ENCODE measurements at places on chromosomes 11 and 22.

DNA sequence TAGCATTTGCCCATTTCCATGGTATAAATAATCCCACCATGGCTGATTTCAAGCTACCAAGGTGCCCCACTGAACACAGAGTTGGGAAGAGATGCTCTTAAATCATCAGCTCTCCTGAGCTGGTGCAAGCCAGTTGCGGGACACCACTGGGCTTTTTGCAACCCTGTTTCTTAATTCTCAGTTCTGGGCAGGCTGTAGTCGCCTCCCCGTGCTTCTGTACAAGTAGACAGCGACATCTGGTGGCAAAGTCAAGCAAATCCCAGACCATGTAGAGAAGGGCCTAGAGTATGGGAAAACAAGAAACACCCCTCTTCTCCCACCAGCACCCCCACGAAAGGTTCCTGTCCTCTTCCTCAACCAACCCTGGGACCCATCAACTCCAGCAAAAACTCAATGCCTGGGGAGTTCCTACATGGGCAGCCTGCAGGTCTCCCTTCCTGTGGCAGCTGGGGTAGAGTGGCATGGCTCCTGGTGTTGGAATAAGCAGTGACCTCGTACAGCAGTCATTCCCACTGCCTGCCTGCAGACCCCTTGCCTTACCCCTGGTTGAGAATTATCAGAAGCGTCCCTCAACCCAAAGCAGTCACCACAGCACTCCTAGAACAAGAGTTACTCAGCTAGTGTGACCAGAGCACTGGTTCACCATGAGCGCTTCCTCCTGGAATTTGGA lies 68.4 kb downstream of the IGLL5 start:
- DNase-seq, result peak; percentile 20

- no peak for DNase-seq
Measured at GRCh38 chr11:88475991-88476418, 138.5 kb upstream of the CTSC start.

GRCh38 chr22:16829985-16830384 lies 4.8 kb upstream of the XKR3 start:
- no peak for DNase-seq

DNA sequence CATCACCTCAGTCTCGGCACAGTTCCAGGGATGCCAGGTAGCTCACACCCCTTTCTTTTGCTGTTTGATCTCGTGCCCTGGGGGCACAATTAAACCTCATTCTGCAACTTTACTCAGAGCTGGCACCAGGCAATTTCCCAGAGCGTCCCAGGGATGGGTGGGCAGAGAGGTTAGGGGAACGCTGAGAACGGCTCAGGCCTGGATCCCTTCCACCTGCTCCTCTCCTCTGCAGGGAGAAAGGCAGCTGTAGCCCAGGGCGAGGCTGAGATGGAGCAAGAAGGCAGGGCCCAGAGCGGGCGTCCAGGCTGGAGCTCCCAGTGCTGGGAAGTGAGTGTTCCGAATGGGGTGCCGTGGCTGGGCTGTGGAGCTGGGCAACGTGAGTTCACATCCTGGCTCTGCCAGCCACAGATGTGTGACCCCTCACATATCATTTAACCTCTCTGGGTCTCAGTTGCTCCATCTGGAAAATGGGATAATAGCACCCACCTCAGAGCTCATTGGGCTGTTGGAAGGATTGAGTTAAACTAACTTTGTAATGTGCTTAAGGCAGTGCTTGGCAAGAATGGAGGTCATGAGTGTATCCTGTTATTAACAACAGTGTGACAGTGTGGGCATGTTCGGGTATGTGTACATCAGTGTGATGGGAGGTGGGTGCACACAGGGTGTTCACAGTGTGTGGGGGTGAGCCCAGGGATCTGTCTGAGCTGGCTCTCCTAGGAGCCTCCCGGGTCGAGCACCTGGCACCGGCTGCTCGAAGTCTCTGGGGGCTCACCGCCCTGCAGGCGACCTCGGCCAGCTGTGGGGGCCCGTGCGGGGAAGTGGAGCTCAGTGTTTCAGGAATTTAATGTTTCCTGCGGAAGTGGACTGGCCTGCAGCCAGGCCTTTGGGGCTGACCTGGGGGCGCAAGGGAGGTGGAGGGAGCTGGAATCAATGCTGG lies 15.5 kb downstream of the OTUB1 start:
- no peak for DNase-seq

DNA sequence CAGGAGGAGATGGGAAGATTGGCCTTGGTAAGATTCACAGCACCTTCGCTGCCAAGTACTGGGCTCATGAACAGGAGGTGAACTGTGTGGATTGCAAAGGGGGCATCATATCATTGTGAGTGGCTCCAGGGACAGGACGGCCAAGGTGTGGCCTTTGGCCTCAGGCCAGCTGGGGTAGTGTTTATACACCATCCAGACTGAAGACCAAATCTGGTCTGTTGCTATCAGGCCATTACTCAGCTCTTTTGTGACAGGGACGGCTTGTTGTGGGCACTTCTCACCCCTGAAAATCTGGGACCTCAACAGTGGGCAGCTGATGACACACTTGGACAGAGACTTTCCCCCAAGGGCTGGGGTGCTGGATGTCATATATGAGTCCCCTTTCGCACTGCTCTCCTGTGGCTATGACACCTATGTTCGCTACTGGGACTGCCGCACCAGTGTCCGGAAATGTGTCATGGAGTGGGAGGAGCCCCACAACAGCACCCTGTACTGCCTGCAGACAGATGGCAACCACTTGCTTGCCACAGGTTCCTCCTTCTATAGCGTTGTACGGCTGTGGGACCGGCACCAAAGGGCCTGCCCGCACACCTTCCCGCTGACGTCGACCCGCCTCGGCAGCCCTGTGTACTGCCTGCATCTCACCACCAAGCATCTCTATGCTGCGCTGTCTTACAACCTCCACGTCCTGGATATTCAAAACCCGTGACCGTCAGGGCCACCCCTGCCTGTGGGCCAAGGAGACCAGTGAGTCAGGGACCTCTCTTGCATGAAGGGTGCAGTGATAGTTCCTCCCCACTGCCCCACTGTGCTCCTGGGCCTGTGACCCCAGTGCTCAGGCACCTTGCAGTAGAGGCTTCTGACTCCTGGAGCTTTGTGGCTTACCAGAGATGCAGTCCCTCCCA lies 83.6 kb downstream of the BCR start:
- no peak for DNase-seq

- no peak for DNase-seq
Measured at GRCh38 chr11:73387594-73388264, 11.5 kb downstream of the RELT start.

DNA sequence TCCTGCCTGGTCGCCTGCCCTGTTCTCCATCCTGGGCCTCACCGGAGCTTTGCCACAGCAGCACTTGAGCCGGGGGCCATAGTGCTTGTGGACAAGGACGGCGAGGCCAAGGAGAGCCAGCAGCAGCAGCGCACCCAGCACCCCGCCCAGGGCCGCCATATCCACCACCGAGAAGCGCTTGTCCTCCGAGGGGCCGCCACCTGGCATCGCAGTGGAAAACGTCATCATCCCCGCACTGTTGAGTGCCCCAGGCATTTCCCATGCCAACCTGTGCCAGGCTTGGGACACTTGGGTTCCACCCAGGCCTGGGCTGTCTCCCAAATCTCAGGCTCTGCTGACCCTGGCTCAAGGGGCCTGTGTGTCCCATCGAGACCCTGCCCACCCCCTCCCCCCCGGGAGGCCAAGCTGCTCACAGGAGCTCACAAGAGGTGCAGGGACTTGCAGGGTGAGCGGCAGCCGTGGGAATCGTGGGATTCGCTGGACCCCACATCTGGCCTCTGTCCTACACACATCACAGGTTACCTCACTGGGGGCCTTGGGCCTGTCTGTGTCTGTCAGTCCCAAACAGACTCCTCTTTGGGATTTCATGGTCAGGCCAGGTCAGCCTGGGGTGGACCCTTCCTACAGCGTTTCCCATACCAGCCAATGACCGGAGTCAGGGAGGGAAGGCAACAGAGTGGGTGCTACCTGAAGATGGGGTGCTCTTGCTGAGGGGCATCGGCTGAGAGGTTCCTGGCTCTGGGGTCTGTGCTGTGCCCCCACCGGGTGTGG lies 2.3 kb upstream of the IRF7 start:
- DNase-seq, result no peak

DNA sequence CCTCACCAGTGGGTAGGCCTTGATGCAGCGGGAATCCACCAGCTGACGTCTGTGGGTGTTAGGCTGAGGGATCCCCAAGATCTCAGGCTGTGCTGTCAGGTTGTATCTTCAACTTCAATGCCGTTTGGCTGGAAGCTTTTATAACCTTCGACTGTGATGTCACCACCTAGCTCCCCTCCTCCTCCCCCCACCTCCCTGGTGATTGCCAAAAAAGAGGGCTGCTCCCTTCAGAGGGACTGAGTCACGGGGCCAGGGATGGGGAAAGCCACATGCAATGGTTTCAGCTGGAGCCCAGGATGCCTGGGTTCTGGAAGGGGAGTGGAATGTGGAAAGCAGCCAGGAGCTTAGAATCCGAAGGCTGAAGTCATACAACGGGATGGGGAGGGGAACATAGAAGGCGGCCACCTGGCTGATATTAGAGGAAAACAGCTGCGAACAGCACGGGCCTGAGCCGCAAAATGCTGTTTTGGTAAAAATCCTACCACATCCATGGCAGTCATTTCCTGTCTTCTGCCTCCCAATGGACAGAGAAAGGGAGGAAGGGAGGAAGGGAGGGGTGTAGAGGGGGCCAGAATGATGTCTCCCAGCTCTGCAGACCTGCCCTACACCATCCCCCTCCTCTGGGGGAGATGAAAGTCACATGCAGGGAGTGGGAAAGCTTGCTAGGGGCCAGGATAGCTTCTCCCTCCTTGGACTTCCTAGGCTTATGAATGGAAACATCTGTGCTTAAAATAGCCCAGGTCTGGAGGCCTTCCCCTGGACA lies at the start of gene LRRN4CL:
LRRN4CL (minus strand) TSS at position 110 of the 763 bp plus-strand sequence. CDS start 1,022 bp downstream, outside the sequence.
- no peak for DNase-seq

- DNase-seq, result no peak
Measured at GRCh38 chr22:44026066-44026629, 2.0 kb downstream of the PARVB start.

GRCh38 chr22:44046485-44047141 lies 22.5 kb downstream of the PARVB start:
- no peak for DNase-seq

DNA sequence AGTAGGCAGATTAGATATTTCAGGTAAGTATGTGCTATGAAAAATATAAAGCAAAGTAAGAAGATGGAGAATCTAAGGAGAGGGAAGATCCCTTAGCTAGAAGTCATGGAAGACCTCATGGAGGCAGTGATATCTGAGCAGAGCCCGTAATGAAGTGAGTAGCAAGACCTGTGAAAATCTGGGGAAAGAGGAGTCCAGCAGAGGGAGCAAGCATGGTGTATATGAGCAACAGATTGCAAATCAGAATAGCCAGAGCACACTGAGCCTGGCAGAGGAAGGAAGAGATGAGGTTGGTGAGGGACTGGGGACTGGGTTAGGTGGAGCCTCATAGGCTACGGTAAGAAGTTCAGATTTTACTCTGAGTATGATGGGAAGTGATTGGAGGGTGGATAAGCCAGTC lies 9.4 kb downstream of the LHFPL7 start:
- DNase-seq, result no peak

DNA sequence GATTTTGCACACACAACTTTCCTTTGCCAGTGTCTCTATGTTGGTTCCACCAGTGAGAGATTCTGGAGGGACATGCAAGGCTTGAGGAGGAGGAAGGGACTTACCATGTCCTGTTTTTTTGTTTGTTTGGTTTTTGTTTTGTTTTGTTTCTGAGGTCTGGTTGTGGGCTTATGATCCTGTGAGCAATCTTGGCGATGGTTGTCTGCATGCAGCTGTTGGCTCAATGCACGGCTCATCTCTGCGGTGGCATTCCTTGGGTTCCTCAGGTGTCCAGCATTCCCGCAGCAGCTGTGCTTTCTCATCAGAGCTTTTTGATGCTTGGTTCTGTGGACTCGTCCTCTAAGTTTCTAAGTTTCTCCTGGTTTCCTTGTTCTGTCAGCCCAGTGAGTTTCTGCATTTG lies 4.8 kb upstream of the NNMT start:
- no peak for DNase-seq

DNA sequence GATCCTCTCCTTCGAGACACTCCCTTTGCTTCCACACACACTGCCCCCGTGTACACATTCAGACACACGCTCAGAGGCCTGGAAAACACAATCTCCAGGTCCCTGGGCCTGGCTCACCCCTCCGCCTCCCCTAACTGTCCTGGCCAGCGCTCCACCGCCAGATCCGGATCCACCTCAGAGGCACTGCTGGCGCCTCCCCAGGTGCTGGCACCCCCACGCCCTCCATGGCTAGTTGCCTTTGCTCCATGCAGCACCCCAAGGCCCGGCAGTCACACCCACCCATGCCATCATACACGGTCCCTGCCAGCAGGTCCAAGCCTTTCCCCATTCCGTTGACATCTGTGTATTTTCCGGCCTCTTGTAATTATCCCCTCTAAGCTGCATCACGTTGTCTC lies 11.1 kb downstream of the SPTBN2 start:
- no peak for DNase-seq

DNA sequence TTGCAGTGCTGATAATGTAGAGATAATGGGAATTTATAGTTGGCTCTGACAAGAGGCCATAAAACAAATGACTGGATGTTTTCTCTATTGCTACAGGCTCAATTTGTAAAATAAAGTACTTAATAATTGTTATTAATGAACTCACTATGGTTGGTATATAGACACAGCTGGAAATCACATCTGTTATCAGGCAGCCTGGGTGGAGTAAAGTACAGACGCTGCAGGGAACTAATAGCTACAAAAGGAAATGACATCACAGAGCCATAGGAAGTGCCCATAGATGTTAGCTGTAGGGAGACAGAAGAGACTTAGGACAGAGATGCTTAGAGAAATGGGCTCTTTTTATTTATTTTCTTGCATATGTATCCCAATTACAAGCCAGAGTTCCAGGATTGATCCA lies 81.0 kb upstream of the SNX19 start:
- DNase-seq, result no peak

DNA sequence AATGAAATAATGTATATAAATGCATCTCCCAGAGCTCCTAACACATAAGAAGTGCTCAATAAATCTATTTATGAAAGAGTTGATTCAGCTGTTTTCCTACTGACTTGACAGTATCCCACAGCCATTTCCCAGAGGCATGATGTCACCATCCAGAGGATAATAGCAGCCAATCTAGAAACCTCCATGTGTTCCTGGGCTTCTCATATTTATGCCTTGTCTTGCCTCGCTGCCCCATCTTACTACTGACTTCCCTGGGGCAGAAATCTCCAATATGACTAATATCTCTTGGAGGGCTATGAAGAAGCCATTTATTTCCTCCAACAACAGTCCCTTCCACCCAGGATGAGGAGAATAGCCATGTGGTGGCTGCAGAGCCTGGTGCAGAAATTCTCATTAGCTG lies 115.4 kb upstream of the NAV2 start:
- DNase-seq, result no peak

DNA sequence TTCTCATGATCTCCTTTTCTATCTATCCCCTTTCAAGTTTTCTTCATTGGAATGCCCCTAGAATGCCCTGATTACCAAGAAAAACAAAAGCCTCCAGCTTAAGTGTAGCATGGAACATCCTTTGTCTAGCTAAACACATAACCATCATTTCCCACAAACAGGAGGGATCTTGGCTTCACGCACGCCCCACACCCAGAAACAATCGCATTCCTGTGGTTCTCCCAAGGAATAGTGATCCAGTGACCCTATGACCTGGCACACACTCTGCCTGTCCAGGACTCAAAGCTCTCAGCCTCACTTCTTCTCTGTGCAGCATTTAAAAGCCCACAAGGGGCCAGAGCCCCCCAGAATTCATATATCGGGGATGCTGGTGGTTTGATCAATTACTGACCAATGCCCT lies 9.3 kb upstream of the POU2AF1 start:
- DNase-seq, result no peak

GRCh38 chr11:76329084-76329648 lies 51.8 kb downstream of the THAP12 start:
- no peak for DNase-seq
